Left hindlimb (tissue), 1 donor: ENCODE measurements at places on chromosomes 2 and 18.

DNA sequence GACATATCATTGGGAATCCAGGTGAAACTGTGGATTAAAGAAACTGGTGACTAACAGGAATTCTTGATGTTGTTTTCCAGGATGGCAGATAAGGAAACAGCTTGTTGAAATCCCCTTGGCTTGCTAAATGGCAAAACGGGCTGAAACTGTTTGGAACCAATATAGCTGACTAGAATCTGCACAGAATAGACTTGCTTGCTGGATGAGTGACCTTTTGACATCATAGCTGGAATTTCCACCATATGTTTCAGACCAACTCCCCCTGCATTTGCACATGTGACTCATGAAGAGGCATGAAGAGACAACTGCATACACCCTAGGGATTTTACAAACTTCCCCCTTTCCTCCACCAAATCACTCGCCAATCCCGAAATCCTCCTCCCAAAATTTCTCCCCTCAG lies 87.7 kb upstream of the LYPD1 start:
- no peak for DNase-seq

DNA sequence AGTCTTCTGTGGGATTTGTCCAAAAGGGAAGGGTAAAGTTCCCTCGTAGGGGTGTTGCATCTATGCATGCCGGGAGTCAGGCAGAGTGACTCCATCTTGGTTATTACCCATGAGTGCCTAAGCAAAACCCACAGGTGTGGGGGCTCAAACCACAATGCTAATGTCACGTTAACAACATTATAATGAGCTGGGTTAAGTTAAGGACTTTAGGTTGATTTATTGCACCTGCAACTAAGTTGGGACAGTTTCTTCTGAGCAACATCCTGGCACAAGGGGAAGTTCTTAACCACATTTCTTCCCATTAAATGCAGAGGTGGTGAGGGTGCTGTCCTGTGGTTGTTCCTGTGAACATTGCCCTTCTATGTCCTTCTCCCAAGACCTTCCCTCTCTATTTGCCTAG lies 1596.8 kb upstream of the SLC39A10 start:
- DNase-seq = no peak

- DNase-seq = no peak
Measured at GRCh38 chr2:1572638-1573037, 159.4 kb downstream of the TPO start.

DNA sequence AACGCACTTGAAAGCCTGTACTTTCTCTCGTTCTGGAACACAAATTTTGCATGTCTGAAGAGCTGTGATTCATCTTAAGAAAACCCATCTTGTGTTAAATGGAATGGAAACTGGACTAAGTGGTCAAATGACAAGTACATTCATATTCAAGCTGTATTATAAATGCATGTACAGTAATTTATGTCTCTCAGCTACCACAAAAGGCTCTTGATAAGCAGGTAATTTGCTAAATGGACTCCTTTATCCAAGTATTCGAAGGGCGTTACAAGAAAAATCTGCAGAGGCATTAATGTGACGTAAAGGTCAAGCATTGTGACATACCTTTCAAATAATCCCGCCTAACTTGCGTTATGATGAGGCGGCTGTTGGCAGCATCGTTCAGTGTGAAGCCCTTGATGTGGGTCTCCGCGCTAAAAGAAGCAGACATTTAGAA lies 66.6 kb downstream of the ABCG8 start:
- DNase-seq = no peak

- DNase-seq = no peak
Measured at GRCh38 chr2:85650456-85650855, 17.5 kb downstream of the SFTPB start.

DNA sequence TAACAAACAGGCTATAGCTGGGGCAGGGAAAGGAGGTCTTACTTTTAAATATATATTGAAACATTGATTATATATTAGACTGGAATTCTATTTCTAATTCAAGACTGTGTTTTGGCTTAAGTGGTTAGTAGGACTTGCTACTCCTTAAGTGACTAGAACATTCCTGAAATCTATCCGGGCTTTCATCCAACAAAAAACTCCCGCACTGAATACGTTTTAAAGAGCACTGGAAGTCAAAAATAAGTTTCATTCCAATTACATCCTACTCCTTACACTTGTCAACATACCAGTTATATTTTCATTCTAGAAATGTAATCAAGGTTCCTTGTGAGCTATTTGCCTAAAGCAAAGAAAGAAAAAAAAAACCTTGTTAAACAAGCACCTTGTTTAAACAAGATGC lies 204.6 kb downstream of the SP3 start:
- no peak for DNase-seq

GRCh38 chr2:214482728-214483127 lies 71.9 kb downstream of the VWC2L start:
- DNase-seq = no peak

DNA sequence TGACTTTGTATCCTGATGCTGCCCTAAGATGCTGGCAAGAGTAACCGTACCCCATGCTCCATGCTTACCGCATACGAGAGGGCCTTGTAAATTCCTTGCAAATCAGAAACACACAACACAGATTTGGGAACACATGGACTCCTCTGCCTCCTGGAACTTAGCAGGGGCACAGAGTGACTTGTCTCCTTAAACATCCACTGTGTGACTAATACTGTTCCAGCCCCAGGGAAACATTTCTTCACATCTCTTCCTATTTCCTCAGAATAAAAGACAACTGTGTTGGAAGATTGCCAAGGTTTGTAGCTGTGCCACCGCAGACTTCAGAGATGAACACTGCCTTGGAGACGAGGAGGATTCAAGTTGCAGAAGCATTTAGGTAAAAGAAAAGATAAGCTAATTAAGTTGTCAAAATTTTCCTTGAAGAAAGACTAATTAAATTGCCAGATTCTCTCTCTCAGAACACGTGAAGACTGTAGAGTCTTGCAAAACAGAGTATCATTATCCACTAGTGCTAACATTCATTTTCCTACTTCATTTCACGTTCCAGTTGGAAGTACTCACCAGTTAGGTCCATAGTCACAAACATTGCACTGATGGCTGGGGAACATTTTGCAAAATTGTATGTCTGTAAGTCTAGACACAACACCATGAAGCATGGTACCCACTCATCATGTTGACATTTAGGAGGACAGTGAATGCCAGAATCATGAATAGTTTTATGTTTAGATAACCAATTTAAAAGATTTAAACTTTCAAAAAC lies 188.8 kb downstream of the TSN start:
- DNase-seq = no peak

- DNase-seq = no peak
Measured at GRCh38 chr2:88159481-88159880, 10.7 kb upstream of the THNSL2 start.

GRCh38 chr2:240199133-240199870 lies 58.8 kb upstream of the OTOS start:
- peak; percentile 13 for DNase-seq

DNA sequence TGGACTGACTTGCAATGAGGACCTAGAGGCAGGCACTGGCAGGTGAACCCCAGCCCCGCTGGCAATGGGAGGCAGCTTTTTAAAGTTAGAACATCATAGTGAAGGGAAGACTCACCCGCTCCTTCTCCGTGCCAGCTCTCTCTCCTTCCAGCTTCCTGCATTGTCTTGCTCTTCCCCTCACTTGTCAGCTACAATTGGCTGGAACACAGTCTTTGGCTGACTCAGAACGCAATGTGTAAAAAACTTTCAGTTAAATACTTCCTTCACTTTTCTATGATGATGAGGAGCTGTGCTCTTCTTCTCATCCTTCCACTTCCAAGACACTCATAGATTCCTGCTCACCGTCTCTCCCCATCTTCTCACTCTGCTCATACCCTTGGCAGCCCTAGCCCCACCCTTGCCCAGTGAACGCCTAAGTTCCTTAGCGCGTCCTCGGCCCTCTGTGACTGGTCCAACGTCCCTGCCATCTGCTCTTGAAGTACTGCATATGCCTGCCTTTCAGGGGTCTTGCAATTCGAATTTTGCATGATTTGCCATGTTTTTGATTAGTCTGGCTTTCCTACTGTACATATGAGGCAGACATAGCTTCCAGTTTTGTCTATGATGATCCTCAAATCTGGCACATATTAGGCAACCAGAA lies 118.0 kb upstream of the TMEM200C start:
- DNase-seq = no peak

GRCh38 chr2:47223980-47224379 lies 68.9 kb upstream of the STPG4 start:
- DNase-seq = no peak

- no peak for DNase-seq
Measured at GRCh38 chr2:9031246-9031645, 27.8 kb upstream of the MBOAT2 start.

DNA sequence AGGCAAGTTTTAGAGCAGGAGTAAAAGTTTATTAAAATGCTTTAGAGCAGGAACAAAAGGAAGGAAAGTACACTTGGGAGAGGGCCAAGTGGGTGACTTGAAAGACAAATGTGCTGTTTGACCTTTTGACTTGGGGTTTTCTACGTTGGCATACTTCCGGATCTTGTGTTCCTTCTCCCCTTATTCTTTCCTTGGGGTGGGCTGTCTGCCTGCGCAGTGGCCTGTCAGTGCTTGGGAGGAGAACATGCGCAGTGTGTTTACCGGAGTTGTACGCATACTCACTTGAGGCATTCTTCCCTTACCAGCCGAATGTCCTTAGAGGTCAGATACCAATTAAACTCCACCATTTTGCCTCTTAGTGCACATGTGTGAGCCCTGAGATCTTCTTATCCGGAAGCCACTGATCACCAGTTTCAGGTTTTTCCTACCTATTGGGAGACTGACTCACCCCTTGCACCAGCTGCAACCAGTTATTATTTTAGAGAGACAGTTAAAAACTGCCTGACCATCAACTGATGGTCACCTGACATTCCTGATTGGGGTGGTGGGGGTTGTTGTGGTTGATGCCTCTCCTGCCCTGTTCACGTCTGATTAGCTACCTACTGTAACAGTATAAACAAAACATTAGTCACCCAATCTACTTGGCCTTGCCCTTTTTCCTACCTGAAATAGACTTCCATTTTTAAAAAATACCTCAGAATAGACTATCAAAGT lies 67.5 kb downstream of the NYAP2 start:
- DNase-seq = no peak

DNA sequence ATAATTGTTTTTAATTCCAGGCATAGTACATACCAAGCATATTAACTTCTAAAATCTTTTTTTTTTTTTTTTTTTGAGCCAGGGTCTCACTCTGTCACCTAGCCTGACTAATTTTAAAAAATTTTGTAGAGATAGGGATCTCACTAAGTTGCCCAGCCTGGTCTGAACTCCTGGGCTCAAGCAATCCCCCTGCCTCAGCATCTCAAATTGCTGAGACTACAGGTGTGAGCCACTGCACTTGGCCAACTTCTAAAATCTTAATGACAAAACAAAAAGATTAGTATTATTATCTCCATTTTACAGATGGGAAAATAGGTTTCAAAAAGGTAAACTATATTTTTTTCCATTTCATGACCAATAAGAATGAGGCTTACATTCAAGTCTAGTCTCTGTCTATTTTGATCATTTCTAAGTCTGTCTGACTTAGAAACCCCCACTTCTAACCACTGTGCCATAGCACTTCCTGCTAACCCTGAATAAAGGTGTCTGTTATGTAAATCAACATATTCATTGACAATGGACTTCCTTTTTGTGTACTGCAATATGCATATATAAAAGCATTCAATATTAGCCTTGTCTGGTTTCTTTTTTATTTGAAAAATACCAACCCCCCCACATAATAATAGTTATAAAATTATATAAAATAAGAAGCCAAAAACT lies 28.7 kb upstream of the ZEB2 start:
- no peak for DNase-seq

- no peak for DNase-seq
Measured at GRCh38 chr2:148538375-148538774, 106.2 kb upstream of the EPC2 start.

DNA sequence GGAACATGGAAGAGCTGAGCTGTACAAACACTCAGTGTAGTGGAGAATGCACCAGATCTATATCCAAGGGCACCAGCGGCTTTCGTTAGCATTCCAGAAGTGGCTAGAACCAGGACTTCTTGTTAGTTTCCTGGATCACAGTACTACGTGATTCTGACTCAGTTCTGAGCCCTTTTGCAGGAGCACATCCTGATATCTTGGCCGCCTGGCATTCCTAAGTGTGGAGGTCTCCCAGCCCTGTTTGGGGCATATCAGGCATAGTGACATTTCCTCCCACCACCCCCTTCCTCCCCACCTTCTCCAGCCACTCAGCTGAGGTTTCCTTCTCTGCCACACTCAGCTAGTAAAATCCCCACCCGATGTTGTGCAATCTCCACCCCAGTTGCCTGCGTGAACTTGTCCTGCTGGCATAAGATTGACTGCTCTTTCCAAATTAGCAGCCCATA lies 63.4 kb downstream of the BMP10 start:
- no peak for DNase-seq

DNA sequence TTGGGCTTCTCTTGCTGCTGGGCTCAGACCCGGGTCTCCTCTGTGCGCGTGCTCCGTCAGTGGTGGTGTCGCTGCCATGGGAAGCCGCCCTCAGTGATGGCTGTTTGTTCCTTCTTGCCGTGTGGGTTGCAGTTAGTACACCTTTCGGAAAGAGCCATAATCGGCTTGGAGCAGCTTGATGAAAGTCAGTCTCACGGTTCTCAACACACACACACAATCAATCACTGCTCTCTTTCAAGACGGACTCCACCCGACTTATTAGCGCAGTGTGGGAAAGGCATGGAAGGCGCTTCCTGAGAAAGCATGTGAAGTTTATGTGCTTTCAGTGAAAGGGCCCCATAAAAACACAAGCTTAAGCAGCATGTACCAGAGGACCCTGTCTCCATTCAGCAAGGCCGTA lies 64.1 kb downstream of the SOX11 start:
- DNase-seq = no peak

DNA sequence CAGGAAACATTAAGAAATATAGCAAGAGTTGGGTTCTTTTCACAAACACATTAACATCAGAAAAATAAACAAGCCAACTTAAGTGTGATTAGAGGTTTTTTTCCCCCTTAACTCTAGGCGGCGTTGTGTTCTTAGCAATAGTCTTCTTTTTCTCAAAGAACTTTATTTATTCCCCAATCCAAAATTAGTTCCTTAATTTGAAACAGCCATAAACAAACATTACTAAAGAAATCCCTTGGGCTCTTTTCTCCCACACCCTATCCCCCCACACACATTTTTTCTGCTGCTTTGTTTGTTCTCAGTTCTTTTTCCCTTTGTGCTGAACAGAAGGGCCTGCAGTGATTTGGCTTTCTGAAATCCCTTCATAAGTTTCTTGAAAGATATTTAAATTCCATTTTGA lies 13.2 kb upstream of the MYO1B start:
- no peak for DNase-seq

- DNase-seq = no peak
Measured at GRCh38 chr18:72799106-72799505, 68.7 kb downstream of the NETO1 start.

DNA sequence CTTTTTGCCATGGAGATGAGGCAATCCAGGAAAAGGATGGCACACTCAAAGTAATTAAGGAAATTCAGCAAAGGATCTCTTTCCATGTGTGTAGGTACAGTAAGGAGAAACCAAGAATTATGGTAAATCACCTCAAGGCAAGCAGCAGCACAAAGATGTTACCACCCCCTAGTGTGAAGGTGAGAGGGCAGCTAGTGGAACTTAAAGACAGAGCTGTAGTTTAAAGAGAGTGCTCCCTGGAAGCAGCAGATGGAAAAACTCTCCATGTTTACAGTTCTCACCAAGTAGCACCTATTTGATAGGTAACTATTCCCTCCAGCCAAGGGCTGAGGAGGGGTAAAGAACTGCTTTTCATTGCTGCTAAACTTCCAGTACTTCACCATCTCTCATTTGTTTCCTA lies 860.4 kb upstream of the CRIM1 start:
- DNase-seq = no peak

GRCh38 chr2:125224830-125225229 lies 1199.7 kb downstream of the CNTNAP5 start:
- DNase-seq = no peak

GRCh38 chr2:236546561-236547002 lies 23.0 kb upstream of the ACKR3 start:
- DNase-seq = no peak
